ENCODE measurements at places on chromosomes 4 and X.

DNA sequence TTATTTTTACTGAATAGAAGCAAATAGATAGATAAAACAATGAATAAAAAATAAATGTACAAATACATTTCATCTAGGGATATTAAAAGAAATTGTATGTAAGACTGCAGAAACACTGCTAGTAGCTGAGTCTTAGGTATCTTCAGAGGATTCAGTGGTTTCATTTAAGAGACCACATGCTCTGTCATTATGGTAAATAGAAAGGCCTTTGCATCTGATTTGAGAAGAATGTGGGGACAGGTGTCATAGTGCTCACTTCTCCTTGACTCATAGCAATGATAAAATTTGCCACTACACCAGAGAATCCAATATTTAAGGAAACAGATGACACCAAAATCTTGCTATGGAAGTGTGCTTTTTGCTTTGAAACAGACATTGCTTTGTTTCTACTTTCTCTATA is 59.8 kb upstream of the PPP1R2C start:
- DNase-seq, result no peak

DNA sequence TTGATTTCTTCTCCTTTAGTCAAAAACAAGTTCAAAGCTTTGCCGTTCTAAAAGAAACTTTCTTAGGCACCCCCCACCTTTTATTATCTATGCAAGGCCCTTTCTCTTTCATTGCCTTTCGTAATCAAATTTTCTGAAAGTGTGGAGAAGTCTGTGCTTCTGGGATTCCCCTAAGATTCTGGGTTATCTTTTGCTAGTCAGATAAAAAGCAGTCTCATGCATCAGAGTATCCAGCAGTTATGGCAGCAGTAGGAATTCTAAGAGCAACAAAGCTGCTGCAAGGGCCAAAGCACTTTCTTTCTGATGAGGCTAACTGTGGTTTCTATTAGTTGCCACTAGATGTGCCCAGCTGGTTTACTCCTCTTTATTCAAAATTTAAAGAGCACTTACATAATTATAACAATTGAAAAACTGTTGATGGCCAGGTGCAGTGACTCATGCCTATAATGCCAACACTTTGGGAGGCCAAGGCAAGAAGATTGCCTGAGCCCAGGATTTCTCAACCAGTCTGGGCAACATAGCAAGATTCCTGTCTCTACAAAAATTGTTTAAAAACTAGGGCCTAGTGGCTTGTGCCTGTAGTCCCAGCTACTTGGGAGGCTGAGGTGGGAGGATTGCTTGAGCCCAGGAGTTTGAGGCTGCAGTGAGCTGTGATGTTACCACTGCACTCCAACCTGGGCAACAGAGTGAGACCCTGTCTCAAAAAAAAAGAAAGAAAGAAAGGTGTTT is 296.2 kb downstream of the PAPSS1 start:
- no peak for DNase-seq

DNA sequence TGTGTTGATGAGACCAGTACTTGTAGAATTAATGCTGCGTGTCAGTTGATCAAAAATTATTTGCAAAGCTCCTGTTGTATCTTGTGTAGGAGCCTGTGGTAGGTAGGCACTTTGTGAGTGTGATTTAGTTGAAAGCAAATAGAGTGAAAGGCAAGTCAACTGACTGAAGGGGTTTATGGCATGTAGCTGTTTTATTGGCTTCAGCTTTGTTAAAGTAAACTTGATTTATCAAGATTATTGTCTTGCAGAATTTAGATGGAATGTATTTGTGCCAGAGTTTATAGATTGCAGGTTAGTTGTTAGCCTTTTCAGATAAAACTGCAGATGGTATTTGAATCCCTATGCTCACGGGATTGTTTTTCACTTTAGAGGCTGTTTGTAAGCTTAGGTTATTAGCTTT is 128.0 kb downstream of the FRAS1 start:
- no peak for DNase-seq

DNA sequence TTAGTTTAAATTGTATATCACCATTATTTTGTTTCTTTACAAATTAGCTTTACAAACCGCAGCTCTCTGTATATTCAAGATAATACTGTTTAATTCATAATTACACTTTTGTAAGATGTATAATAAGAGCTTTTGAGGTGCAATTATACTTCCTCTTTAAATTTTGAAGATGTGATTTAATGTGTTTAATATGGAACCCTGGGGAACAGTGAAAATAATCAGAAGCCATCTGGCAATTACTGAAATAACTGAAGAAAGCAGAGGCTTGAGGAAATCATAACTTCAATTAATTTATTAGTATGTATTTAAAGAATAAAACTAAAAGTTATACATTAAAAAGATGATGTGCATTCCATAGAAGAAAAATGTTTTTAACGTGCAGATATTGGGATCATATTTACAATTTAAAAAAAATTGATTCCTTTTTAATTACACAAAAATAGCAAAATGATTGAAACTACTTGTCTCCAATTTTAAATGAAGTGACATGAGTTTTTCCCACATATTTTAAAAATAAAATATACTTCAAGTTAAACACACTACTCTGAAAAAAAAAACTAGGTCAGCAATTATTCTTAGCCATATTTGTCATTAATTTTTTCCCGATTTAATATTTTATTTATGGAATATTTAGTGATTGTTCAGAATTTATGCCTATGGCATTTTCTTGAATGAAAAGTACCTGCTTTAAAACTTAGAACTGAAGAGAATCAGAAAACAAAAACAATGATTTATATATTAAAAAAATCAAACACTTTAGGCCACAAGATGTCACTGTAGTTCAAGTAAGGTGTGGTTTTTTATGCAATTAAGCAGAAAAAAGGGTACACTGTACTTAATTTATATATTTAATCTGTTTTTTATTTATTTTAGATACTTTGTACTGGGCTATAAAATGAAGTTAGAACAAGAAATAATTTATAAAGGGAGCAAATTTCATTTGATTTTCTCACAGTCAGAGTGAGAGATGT is 942.7 kb upstream of the NDST4 start:
- DNase-seq, result no peak

All from substantia nigra (tissue), 51 donors.